ELF-1 (cell line): ENCODE measurements at places on chromosomes 2 and 18.

GRCh38 chr18:54466248-54467005 is 108.7 kb downstream of the C18orf54 start:
- no peak for DNase-seq

GRCh38 chr2:42196403-42197267 is 27.5 kb downstream of the EML4 start:
- peak; percentile 48 for DNase-seq

- DNase-seq: peak; percentile 44
Observed at GRCh38 chr2:43344868-43345373, 118.5 kb upstream of the ZFP36L2 start.

GRCh38 chr18:60246606-60247005 is 126.0 kb downstream of the MC4R start:
- no peak for DNase-seq

- no peak for DNase-seq
Observed at GRCh38 chr2:220811952-220812570, 760.0 kb downstream of the EPHA4 start.

- DNase-seq: no peak
Observed at GRCh38 chr2:231519975-231520555, 10.2 kb downstream of the NMUR1 start.

- no peak for DNase-seq
Observed at GRCh38 chr2:127081826-127082633, 24.9 kb downstream of the BIN1 start.

- DNase-seq: no peak
Observed at GRCh38 chr2:197348721-197349360, 38.3 kb upstream of the ANKRD44 start.

DNA sequence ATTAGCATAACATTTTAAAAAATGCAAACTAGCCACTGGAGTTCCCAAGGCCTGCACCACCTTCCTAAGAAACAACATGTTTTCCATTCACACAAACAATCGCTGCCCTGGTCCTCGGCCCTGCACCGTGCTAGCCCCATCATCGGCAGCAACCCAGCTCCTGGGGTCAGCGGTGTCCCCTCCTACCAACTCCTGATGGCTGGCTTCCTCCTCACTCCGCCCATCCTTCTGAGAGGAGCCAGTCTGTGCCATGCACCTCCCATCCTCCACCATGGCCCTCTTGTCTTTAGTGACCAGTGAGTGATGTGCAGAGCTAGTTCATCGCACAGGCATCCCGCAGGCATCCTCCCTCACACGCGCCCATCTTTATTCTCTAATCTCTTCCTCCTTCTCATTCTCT is 81.9 kb downstream of the LONRF2 start:
- no peak for DNase-seq

GRCh38 chr2:62014102-62014501 is 108.6 kb downstream of the COMMD1 start:
- peak; percentile 17 for DNase-seq

- no peak for DNase-seq
Observed at GRCh38 chr2:142875652-142876051, 1.8 kb upstream of the KYNU start.

DNA sequence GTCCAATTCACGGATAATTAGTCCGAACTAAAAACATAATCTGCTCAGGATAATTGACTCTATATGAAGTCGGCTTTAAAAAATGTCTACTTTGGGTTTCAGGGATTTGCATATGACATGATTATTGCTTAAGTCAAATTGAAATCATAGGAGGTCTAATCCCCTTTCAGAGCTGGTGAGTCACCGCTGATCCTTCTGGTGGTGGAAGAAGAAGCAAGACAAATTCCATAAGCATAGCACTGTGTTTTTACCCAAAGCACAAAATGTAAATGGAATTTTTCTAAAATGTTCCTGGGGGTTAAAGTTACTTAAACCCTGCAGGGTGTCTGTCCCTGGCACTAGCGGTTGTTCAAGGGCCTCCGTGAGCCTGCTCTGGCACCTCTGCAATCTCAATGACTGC is 460.2 kb downstream of the LRATD1 start:
- no peak for DNase-seq

GRCh38 chr2:7704296-7704865 is 787.2 kb downstream of the RNF144A start:
- DNase-seq: no peak
